Left renal cortex interstitium (tissue), 4 donors: ENCODE measurements at places on chromosomes 2 and 18.

DNA sequence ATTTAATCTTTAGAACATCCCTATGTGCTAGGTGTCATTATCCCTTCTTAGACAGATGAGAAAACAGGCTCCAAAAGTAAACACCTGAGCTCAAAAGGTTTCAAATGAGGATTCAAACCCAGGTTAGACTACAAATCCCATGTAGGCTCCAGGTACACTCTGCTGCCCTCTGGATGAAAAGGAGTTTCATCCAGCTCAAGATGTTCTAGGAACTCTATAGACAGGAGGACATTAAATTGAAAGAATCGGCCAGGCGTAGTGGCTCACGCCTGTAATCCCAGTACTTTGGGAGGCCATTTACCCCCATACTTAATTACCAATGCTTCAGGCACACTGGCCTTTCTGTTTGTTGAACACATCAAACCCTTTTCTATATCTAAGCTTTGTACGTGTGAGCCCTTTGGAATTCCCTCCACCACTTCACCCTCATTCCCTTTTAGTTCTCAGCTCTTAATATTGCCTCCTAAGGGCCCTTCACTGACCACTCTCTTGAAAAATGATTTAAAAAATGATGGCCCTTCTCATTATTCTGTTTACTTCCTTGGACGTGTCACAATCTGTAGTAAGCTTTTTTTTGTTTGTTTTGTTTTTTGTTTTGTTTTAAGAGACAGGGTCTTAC is 10.7 kb downstream of the SLC25A12 start:
- DNase-seq = no peak

DNA sequence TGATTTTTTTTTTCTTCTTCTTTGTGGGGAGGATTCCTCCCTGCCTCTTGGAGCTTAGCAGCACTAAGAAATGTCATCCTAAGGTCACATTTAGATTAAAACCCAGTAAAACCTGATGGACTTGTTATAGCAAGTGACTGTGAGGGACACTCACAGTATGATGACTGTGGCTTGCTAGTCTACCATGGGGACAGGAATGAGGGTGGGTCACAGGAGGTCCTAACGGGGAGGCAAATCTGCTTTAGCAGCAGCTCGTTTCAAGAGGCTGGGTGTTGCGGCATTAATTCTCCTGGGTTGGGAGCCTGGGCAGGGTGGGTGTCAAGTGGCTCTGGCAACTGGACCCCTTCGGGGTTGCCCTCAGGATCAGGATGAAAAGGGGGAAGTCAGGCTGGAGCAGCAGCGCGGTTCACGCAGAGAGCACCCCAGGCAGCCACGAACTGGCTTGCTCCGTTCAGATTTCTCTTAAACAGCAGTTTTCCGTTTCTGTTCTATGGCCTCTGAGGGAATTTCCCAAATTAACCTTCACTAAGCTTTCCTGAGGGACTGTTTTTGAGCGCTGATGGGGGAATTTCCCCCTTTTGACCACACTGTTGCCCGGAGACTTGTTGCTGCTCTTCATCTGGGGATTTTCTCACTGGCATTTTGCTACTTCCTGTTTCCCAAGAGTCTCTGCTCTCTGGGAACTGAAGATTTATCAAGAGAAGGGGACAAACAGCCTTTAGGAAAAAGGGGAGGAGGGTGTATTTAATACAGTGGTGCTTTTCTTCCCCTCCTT is 59.8 kb upstream of the PELI1 start:
- peak; percentile 47 for DNase-seq

DNA sequence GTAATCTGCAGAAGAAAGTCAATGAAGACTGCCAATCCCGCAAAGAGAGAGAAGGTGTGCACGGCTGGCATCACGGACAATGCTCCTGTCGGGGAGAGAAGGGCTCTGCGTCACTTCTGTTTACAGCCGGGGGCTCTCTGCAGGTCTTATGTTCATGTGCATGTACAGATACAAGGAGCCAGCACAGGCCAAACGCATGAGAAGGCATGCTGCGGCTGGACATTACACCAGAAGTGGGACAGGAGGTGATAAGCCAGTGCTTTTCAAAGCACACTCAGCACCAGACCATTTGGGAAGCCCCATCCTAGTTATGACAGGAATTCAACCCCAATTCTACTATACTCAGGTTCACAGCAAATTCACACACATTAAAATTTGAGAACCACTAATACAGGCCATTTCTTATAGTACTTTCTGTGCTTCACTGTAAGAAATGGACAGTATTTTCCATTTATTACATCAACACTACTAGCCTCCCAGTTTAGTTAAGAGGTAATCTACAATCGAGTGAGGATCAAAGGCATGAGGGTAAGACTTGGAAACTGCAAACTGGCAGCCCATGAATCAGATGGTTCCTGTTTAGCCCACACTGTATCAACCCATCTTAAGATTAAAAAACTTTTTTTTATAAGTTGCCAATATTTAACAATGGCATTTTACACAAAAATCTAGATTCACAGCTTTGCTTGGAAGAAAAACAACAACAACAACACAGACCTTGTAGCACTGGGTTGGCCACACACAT is 38.2 kb downstream of the RMC1 start:
- DNase-seq = no peak

DNA sequence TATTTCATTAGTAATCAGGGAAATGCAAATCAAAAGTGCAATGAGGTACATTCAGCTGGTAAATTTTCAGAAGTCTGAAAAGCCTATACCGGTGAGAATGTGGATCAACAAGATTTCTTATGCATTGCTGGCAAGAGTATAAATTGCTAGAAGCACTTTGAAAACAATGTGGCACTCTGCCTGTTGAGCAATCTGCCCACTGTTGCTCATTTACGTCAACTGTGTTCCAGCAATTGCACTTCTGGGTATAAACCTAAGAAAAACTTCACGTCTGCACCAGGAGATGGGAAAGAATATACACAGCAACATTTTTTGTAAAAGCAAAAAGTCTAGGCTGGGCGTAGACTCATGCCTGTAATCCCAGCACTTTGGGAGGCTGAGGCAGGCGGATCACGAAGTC is 40.8 kb downstream of the MTERF4 start:
- DNase-seq = no peak

GRCh38 chr2:65227020-65227455 is 593 bp upstream of the ACTR2 start:
- DNase-seq = no peak

DNA sequence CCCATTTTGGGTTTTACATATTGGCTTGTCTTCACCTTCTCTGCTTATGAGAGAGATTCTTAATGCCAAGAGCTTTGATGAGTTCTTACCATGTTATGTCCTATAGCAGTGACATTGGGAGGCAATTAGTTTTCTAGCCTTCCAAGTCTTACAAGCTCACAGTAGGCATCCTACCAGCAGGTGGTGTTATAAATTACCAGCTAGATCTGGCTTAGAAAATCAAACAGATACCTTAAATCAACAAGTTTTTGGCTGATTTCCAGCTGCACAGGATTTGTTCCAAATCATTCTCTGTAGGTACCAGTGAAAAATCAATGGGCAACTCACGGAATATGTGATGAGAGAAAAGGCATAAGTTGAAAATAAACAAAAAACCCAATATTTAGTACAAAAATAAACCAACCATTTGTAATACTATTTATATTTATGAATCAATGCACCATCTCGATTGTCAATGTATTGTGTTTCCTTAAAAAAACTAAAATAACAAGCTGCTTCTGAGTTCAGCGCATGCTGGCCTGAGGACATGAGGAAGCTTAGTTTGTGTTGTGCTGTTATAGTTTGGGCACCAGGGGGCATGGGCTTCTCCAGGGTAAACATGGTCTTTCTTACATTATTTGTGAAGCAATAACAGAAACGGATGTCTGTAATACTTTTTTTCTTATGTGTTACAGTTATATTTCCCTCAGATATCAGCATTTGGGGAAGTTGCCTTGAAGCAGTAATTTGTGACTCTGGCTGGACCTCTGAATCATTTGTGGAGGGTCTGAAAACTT is 34.1 kb upstream of the NXPH2 start:
- no peak for DNase-seq

DNA sequence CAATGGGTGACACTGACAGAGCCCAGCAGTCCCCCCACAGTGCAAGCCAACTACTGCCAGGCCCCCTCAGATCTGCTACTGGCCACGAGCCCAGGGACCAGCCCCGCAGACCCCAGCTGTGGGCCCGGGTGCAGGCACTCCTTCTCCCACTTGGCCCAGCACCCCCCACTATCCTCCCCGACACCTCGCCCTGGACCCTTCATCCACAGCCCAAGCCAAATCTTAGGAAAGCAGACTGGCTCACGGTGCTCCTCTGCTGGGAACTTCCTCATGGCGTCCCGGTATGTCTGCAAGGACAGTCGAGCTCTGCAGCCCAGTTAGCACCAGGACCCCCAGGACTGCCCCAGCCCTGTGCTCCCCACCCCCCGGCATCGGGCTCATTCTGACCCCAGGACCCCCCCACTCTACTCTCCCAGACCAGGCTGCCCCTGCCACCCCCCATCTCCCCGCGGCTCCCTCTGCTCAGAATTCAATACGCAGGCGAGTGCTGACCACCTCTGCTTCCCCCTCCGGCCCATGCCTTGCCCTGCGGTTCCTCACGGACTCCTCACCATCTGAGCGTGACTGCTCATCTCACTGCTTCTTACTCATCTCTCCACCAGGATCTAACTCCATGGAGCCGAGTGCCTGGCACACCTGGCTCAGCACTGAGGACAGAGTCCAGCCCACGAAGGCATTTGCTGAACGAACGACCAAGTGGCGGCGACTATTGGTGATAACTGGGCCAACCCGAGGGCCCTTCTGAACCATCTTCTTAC is 85.7 kb downstream of the PXDN start:
- no peak for DNase-seq

DNA sequence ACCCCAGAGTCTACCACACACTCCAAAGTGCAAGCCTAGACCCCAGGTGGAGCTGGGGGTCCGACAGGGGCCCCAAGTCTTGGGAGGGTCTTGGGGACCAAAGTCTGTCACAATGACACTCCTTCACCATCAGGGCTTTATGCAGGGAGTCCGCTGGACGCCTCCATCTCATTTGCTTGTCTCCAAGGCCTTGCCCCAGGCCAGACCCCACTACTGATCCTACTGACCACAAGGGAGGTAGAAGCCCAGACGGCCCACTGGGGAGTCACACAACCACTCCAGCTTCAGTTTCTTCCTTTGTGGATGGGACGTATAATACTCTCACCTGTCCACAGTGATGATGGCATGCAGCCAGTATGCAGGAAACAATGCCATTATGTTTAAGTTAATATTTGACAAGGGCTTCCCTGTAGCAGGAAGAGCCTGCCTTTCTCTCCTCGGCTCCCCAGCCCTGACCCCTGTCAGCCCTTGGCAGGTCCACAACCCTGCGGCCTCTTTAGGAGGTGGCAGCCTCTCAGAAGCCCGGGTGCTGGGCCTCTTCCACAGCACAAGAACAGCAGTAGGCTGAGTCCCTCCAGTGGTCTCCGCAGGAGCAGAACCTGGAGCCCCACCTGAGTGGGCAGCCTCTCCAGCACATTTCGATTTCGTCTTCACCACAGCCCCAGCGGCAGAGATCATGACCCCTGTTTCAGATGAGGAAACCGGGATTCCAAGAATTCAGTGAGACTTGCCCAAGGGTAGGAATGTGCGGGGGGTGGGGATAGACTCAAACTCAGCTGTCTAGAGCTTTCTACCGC is 6.5 kb downstream of the BIN1 start:
- no peak for DNase-seq

GRCh38 chr2:223232896-223233295 is 180.9 kb downstream of the KCNE4 start:
- DNase-seq = no peak

- DNase-seq = no peak
Observed at GRCh38 chr2:81445176-81445575, 1140.6 kb upstream of the LRRTM1 start.

GRCh38 chr2:134669731-134670669 is 48.8 kb downstream of the TMEM163 start:
- DNase-seq = no peak

- DNase-seq = no peak
Observed at GRCh38 chr2:239747274-239747673, 277.9 kb downstream of the NDUFA10 start.

- DNase-seq = no peak
Observed at GRCh38 chr2:187051350-187051749, 202.4 kb upstream of the ZSWIM2 start.

GRCh38 chr2:47272031-47272864 is 117.1 kb upstream of the STPG4 start:
- DNase-seq = no peak

- DNase-seq = no peak
Observed at GRCh38 chr18:36314754-36315153, 17.2 kb downstream of the FHOD3 start.

GRCh38 chr2:7203056-7203467 is 285.9 kb downstream of the RNF144A start:
- peak; percentile 55 for DNase-seq

- no peak for DNase-seq
Observed at GRCh38 chr2:231622963-231623362, 30.3 kb downstream of the TEX44 start.

GRCh38 chr2:190578158-190579057 is 43.9 kb upstream of the NEMP2 start:
- no peak for DNase-seq
